ENCODE measurements at places on chromosomes 3 and 15.

GRCh38 chr15:88028024-88028423 is 228.5 kb downstream of the NTRK3 start:
- DNase-seq, result no peak

- DNase-seq, result no peak
Measured at GRCh38 chr3:78642226-78643035, 1125.4 kb downstream of the ROBO1 start.

DNA sequence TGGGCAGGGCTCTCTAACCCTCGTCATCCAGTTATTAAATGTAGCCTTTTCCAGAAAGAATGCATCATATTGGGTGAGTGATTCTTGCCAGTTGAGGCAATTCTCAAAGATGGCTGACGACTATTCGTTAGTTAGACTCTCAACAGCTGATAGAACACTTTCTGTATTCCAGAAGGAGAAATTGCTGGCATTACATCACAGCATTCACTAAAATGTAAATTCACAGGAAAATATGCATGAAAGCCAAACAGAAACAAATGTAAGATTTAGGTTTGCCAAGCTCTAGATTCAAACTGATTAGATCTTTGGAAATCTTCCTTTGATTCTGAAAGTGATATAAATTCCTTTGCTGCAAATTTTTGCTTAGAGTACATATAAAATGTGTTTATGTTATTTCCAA is 1501.0 kb downstream of the SI start:
- DNase-seq, result no peak

DNA sequence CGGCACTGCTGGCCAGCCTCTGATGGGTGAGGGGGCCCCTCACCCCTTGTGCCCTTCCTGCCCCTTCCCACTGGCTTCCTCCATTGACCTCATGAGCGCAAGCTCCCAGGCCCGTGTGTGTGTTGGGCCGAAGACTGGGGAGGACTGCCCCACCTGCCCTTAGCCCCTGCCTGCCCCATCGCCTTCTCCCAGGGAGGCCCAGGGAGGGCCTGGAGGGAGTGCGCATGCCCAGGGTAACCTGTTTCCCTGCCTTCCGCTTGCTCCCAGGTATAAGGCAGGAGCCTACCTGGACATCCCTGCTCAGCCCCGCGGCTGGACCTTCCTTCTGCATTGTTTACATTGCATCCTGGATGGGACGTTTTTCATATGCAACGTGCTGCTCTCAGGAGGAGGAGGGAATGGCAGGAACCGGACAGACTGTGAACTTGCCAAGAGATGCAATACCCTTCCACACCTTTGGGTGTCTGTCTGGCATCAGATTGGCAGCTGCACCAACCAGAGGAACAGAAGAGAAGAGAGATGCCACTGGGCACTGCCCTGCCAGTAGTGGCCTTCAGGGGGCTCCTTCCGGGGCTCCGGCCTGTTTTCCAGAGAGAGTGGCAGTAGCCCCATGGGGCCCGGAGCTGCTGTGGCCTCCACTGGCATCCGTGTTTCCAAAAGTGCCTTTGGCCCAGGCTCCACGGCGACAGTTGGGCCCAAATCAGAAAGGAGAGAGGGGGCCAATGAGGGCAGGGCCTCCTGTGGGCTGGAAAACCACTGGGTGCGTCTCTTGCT is 8.8 kb downstream of the DLL4 start:
- DNase-seq, result no peak

DNA sequence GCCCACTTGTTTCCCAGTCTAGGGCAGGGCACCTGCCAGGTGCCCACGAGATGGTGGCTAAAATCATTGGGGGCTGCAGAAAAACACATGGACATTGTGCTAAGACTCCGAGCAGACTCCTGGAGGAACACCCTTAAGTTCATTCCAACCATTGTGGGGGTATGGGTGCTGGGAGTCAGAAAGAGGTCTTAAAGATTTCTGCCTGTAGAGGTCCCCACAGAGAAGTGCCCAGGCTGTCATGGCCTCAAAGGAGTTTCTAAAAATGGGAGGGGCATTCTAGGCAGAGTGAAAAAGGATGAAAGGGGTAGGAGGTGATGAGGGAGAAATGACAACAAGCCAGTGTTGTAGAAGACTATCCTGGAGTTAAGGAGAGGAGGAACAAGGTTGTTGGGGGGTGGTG is 17.1 kb downstream of the RBP1 start:
- no peak for DNase-seq

DNA sequence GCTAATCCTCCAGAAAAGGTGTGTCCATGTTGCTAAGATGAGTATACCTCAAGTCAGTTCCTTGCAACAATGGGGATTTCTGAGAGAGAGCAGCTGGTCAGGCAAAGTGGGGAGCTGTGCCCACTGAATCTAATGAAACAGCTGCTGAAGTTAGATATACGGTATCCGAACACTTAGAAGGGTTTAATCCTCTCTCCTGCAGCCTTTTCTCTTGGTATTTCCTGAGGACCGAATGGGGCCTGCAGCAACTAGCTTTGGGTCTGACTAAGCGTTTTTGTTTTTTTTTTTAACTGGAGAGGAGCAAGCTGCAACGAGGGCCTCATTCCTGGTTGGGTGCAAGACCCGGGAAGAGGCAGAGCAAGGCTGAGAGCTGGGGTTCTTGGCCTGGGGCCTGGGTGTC is 37.6 kb upstream of the BNC1 start:
- DNase-seq, result no peak

GRCh38 chr15:44159492-44159891 is 35.6 kb downstream of the FRMD5 start:
- DNase-seq, result no peak

DNA sequence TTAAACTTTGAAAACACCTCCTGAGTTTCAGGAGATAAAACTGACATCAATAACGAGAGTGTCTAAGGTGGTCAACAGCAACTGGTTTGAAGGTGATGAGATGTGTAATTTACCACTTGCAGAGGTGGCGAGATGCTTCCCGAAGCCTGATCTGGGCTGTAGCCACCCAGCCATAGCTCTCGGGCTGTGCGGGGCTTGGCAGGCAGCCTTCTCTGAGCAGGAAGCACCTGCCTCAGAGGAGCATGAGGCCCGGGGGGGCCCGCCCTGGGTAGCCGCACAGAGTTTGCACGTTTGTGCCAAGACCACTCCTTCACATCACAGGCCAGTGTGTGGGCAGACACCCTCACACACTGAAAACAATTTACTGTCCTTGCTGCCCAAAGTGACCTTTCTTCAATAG is 220.3 kb downstream of the CACNA2D3 start:
- DNase-seq, result no peak

- no peak for DNase-seq
Measured at GRCh38 chr15:41832875-41833274, 5.0 kb downstream of the JMJD7 start.

GRCh38 chr15:77983708-77984445 is 93.6 kb downstream of the TBC1D2B start:
- peak; percentile 3 for DNase-seq

DNA sequence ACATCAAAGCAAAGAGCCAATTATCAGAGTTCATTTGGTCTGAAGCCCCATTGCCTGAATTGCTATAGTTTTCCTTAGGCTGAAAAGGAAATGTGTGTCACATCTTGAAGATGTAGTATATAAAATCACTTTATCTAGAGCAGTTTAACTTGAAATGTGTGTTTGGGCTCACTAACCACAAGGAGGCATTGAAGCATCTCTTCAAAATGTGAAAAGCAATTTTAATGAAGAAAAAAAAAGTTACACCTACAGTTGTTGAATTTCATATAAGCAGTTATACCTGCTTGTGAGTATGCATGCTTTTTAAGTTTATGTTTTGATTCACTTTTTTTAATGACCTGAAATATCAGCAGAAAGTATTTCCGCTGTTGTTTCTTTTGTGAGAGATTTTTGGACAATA is 129.3 kb downstream of the IQCH start:
- DNase-seq, result no peak

- DNase-seq, result no peak
Measured at GRCh38 chr15:40904552-40905201, 10.4 kb downstream of the VPS18 start.

GRCh38 chr3:8968375-8968882 is 5.2 kb upstream of the RAD18 start:
- DNase-seq, result no peak

DNA sequence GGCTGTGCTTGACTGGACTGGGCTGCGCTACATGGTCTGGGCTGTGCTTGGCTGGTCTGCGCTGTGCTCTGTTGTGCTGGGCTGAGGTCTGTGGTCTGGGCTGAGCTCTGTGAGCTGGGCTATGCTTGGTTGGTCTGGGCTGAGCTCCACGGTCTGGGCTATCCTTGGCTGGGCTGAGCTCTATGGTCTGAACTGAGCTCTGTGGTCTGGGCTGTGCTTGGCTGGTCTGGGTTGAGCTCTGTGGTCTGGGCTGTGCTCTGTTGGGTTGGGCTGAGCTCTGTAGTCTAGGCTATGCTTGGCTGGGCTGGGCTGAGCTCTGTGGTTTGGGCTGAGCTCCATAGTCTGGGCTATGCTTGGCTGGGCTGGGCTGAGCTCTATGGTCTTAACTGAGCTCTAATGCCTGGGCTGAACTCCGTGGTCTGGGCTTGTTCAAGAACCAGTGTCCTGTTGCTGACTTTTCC is 92.0 kb downstream of the PLXNA1 start:
- DNase-seq, result no peak

- no peak for DNase-seq
Measured at GRCh38 chr3:156246961-156247725, 126.8 kb downstream of the KCNAB1 start.

- DNase-seq, result no peak
Measured at GRCh38 chr3:51813539-51813938, 34.5 kb upstream of the IQCF6 start.
